Mesenteric fat pad (tissue), 1 donor: ENCODE measurements at places on chromosomes 5 and 9. TPM values are rescaled to one million over a fixed set of nuclear protein-coding genes. Genes with fewer than 3 reads are reported as not detected.

IRX2 gene
- total RNA-seq = 0.45 TPM

PDGFRB gene
- total RNA-seq = 201 TPM

SLC4A9 gene
- total RNA-seq = 0.22 TPM

SGCD gene
- total RNA-seq = 3.9 TPM

F2R gene
- total RNA-seq = 4.9 TPM

S100Z gene
- total RNA-seq = 0.90 TPM

RGP1 gene
- total RNA-seq = 25.0 TPM
